Activated T-cell treated with anti-CD3 and anti-CD28 coated beads, Interleukin-2, amount 50 U/mL, for 72 hours (primary cell): ENCODE measurements at places on chromosomes 5 and 9. TPM values are rescaled to one million over a fixed set of nuclear protein-coding genes. Genes with fewer than 3 reads are reported as not detected.

GRCh38 chr5:170265522-170265921, 32.1 kb downstream of the LCP2 start:
- no peak for DNase-seq

- no peak for DNase-seq
Observed at GRCh38 chr9:33364127-33364526, 38.2 kb downstream of the AQP7 start.

DNA sequence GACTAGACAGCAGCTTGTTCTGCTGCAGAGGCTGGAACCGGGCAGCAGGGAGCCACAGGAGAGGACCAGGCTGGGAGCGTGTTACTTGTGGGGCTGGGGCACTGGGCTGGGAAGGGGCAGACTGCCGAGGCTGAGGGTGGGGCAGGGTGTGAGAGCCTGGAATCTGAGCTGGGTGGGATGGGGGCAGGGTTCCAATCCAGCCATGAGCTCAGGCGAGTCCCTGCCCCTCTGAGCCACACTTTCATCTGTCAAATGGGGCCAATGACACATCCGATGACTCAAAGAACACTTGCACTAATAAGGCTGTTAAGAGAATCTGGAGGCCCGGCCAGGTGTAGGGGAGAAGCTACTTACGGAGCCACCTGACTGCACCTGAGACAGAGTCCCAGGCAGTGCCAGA, 18.7 kb upstream of the WDR38 start:
- no peak for DNase-seq

DNA sequence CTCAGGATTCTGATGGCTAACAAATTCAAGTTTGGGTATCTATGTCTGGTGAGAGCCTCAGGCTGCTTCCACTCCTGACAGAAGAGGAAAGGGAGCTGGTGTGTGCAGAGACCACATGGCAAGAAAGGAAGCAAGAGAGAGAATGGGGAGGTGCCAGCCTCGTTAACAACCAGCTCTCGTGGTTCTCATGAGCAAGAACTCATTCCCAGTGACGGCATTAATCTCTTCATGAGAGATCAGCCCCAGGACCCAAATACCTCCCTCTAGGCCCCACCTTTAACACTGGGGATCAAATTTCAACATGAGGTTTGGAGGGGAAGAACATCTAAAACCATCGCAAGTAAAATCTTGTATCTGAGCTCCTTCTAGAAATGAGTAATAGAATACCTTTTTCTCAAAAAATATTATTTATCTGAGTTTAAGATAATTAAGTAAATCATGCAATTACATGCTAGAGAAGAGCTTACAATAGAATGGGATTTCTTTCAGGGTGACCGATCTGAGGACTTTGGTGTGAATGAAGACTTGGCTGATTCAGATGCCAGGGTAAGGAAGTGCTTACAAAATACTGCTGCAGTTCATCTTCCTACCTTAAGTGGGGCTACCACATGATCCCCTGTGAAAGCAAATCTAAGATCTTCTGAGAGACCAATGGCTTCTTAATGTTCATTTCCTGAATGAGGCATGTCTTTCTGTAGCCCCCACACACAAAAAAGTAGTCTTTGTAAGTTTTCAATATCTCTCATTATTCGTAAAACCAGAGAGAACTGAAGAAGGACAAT, 11.5 kb downstream of the ANXA1 start:
- DNase-seq, result no peak

GRCh38 chr5:128192368-128192767, 108.8 kb downstream of the SLC12A2 start:
- no peak for DNase-seq

DNA sequence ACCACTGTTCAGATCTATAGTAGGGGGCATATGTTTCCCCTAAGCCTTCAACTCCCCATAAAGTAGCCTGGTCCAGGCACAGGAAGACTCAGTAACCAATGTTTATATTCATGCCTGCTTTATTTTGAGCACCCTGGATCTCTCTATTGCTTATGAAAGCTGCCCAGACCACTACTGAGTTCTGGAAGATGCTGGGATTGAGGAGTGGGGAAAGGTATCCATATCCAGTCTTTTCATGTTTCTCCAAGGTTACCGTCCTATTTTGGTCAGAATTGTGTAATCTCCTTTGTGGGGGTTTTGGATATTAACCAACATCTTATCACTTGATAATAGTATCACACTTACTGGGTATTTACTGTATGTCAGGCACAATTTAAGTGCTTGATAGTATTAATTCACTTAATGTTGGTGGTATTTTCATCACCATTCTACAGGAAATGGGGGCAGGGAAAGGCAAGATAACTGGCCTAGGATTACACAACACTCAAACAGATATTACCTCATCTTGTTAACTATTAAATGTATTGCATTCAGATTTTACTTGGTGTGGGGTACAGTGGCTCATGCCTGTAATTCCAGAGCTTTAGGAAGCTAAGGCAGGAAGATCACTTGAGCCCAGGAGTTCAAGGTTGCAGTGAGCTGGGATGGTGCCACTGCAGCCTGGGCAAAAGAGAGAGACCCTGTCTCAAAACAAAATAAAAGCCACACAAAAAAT, 36.3 kb downstream of the RUSC2 start:
- DNase-seq, result no peak

DNA sequence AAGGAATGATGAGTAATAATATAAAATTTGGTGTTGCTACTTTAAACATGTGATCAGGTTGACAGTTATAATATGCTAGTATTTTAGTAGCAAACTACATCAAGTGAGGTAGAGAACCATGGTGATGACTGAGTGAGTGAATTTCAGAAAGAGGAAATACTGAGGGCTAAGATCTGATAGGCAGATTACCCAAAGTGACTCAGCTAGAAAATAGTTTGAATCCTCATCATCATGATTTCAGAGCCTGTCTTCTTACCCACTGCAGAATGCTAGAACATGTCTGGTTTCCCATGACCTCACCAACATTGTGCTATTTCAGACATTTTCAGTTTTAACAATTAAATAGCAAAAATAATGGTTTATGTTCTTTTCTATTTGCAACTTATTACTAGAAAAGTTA, 602.1 kb downstream of the TAF11L14 start:
- DNase-seq, result no peak

DNA sequence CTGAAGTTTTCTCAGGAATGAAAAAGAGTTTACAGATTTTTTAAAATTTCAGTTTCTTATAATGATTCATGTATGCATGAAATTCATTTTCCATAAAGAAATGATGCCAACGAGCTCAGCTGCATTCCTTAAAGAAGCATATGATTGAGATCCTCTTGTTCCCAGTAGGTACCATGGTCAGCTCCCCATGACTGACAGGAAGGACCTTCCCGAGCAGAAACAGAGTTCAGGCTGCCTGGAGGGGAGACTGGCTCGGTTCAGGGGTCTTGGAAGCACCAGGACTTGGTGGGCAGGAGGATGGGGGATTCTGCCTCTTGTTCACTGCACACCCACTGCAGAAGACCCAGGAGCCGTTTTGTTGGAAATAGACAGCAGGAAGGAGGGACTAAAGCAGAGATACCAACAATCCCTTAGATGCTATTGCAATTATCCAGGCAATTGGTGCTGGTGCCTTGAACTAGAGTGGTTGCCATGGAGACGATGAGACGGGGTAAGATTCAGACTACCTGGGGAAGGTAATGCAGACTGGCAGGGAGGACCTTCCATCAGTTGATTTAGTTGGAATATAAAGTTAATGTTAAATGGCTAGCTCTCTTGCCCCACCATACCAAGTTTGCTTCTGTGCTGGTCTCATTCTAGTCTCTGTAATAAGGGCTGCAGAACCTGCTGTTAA, 447.8 kb downstream of the MTRR start:
- no peak for DNase-seq

DNA sequence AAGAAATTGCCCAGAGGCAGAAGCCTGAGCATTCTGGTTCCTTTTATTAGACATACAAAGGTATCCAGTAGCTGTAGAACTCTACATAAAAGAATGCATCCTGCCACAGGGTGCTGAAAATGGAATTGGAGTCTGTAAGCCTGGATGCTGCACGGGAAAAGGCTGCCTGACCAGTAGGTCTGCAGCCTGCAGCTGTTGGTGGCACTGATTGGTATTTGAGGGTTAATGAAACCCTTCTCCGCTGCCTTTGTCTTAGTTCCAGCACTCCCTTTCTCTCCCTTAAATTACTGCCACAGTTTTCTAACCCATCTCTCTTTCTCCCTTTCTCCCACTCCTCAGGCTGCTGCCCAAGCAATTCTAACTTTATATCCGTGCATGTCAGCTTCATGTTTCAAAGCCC, 64.7 kb downstream of the BRINP1 start:
- no peak for DNase-seq

DNA sequence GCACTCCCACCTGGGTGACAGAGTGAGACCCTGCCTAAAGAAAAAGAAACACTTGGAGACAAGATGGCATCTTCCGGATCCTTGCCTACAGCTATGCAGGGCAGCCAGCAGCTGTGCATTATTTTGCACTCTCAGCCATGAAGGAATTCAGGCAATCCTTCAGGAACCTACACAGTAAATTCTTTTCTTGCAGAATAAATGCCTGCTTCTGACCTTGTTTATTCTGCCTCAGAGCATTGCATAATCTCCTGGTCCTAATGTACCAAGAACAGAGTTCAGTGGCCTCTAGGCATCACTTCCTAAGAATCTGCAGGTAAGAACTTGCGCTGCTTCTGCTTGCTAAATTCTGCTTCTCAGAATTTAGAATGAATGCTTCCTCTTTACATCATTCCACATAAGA, 16.8 kb downstream of the GLDC start:
- DNase-seq, result no peak

GRCh38 chr5:77298146-77298545, 87.7 kb downstream of the PDE8B start:
- no peak for DNase-seq

DNA sequence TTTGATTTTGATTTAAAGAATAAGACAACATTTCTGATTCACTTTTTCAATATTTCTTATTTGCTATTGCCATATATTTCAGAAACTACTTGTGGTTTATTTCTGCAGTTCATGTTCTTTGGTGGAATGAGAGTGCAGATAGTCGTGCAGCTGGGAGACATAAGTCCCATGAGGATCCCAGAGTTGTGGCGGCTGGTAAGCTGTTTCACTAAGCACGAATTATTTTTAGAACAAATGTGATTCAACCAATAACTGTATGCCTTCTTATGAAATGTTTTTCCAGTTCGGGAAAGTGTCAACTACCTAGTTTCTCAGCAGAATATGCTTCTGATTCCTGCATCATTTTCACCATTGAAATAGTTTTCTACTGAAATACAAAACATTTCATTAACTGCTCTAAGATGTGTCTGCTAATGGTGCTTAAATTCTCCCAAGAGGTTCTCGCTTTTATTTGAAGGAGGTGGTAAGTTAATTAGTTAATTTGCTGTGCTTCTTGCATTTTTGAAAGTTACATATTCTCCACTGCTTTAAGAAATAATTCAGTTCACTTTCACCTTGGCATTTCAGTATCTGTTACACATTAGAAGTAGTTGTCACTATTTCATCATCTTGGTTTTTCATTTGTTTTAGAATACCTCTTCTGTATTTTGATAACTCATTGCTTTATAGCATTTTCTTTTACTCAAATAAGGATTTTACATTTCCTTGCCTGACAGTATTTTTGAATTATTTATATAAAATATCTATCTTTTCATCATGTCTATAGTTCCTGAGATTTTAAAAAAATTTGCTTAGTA, 9.0 kb downstream of the NIPSNAP3B start:
- no peak for DNase-seq

DNA sequence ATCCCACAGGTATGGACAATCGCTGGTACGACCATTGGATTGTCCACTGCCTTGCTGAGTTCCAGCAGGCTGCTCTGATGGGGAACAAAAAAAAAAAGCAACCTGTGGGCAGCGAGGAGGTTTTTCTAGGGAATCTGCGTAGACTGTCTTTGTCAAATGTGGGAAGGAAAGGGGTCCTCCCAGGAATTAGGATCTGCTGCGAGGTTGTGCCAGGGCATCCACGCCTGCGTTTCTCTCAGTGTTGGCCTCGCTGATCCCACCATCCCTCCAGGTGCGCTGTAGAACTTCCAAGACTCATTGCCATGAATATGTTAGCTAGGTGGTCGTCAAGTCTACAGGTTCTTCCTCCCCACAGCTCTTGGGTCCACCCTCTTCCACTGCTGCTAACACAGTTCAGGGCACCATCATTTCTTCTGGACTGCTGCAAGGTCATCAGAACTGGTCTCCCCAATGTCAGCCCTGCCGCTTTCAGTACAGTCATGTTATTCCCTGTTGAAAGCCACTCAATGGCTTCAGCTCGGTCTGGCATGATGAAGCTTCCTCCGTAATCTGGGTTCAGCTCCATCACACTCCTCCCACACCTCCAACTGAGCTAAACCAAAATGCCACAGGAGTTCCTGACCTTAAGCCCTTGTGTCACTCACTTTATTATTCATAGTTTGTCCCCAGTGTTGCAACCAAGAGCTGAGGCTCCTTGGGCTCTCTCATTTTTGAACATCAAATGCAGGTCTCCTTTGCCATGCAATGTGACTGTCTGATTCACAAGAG, 79.5 kb upstream of the DMRT1 start:
- no peak for DNase-seq

DNA sequence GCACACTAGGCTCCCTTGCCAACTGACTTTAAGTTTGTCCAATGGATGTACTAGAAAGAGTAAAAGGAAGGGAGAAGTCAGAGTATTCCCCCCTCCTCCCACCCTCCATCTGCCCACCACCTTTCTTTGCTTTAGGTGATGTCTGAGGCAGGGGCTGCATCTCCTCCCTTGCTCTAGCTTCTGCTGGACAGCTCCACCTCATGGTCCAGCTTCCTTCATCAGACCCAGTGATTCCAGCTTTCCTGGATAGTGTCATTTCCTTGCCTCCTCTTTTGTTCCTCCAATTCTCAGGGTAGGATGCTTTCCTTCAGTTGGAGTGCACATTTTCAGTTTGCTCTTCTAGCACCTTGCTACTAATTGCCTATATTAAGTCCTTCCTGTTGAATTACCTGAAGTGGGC, 67.4 kb downstream of the RAD23B start:
- no peak for DNase-seq

DNA sequence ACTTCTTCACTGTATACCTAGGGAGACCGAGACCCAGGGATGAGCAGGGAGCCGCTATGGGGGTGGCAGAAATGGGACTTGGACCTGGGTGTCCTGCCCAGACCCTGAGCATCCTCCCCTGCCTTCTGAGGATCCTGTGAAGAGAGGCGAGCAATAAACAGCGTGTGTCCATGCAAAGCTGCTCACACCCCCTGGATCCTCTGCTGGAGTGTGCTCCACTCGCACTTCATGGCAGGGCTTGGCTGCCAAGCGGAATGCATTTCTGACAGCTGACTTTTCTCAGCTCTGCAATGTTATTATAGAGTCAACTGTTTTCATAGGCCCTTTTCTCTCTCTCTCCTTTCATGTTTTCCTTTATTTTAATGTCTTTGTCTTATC, 31.0 kb upstream of the ALDH1B1 start:
- DNase-seq, result no peak

GRCh38 chr9:16519001-16519400, 351.5 kb downstream of the BNC2 start:
- no peak for DNase-seq

Gene FGFR4
- 0.62 TPM for total RNA-seq

Gene C5orf58
- not detected for total RNA-seq

Gene GABRA6
- not detected for total RNA-seq

Gene MTX3
- 26.6 TPM for total RNA-seq

Gene GPX3
- total RNA-seq, result not detected

Gene CDKN2A
- total RNA-seq, result 5.0 TPM

Gene EQTN
- total RNA-seq, result not detected

Gene NR2F1
- not detected for total RNA-seq

Gene IFNA21
- not detected for total RNA-seq

Gene ANKRD18B
- total RNA-seq, result 0.48 TPM

Gene IRGM
- total RNA-seq, result 7.6 TPM

Gene GLDC
- total RNA-seq, result 5.2 TPM
